DMS79 (cell line): ENCODE measurements at places on chromosomes 5 and 9.

- no peak for DNase-seq
Observed at GRCh38 chr9:108750661-108751215, 105.0 kb downstream of the ACTL7B start.

DNA sequence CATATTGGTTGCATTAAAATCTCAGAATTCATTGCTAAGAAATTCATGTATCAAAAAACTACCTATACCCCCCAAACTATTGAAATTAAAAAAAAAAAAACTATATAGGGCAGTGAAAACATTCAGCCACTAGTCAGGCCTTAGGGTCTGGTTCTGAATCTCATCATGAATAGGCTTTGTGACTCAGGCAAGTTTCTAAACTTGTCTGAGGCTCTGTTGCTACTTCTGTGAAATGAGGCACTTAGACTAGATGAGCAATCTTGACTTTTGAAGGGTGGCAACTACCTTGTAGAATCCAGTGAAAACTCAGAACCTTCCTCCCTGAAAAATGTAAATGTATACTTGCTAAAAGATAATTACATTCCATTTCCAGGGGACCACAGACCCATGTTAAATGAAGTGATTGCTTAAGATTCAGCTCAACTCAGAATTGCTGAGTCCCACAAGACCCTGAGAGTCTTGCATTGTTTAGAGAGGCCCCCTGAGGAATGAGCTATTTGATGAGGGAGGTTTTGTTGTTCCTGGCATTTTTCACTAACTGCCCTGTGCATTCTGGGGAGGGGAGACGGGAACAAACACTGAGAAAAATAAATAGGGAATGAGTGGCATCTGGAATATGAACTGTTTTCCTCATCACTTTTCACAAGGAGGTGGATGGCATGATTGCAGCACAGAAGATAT is 29.5 kb downstream of the RAI14 start:
- no peak for DNase-seq

DNA sequence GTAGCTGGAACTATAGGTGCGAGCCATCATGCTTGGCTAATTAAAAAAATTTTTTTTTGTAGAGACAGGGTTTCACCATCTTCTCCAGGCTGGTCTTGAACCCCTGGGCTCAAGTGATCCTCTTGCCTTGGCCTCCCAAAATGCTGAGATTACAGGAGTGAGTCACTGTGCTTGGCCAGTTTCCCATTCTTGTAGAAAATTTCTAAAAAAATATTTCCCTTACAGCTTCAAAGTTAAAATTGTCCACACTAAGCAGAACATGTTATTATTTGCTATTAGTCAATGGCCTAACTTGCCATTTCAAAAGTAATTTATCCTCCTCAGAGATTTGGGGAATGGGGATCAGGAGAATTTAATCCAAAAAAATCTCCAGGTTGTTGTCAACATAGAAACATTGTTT is 40.1 kb downstream of the SLC38A9 start:
- DNase-seq, result no peak

GRCh38 chr5:128470663-128471062 is 67.4 kb downstream of the FBN2 start:
- DNase-seq, result no peak

GRCh38 chr5:34436761-34437501 is 219.2 kb upstream of the RAI14 start:
- DNase-seq, result no peak

- DNase-seq, result no peak
Observed at GRCh38 chr5:159560088-159560487, 229.8 kb upstream of the IL12B start.

DNA sequence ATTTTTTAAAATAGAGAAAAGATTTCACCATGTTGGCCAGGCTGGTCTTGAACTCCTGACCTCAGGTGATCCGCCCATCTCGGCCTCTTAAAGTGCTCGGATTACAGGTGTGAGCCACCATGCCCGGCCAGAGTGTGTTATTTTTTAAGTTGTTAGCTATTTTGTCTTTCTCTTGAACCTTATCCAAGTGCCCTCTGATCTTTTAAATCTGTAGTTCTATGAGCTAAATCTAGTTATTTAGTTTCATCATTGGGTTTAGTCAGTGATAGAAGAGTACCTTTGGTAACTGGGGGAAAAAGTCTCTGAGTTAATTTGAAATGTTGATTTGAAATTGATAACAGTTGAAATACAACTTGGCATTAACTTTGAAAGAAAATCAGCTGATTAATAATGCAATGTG is 88.3 kb downstream of the NNT start:
- no peak for DNase-seq

DNA sequence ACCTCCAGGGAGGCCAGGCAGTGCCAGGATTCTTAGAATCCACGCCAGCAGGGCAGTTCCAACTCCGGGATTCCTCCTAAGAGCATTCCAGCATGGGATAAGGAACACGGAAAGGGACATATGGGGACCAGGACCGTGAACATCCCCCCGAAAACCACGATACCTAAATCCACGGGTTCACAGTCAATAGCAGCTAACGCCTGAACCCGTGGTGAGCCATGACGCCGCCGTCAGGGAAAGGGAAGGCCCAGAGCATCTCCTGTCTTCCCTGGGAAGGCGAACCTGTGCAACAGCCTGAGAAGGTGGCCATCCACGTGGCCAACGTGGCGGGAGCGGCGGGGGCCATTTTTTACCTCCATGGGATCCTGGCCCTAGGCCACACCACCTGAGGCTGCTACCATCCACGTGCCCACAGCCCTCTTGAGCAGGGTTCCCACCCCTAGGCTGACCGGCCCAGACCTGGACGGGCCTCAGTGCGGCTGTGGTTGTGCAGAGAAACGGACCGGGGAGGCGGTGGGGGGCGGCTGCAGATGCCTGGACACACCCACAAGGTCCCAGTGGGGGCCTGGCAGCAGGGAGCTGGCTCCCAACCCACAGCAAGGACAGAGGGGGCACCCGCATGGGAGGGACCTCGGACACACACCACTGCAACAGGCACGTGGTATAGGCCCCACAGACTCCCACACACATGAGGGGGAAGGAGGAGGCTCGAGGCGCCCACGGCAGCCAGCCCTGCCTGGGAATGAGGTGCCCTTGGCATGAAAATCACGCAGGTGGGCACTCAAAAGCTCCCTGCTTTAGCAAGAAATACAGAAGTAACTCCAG is 42.8 kb downstream of the SLC12A7 start:
- DNase-seq, result no peak

- DNase-seq, result no peak
Observed at GRCh38 chr5:161391016-161391415, 155.5 kb downstream of the GABRB2 start.

- DNase-seq, result no peak
Observed at GRCh38 chr5:166772770-166773169, 1518.7 kb upstream of the WWC1 start.

DNA sequence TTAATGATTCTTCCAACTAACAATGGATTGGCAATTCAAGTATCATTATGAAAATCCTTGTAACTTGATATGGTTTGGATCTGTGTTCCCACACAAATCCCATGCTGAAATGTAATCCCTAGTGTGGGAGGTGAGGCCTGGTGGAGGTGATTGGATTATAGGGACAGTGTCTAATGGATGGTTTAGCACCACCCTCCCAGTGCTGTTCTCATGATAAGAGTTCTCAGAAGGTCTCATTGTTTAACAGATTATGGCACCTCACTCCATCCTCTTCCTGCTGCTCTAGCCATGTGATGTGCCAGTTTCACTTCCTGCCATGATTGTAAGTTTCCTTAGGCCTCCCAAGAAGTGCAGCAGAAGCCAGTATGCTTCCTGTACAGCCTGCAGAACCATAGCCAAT is 1116.2 kb upstream of the EDIL3 start:
- DNase-seq, result no peak

GRCh38 chr9:71263451-71263850 is 142.0 kb upstream of the TRPM3 start:
- no peak for DNase-seq

DNA sequence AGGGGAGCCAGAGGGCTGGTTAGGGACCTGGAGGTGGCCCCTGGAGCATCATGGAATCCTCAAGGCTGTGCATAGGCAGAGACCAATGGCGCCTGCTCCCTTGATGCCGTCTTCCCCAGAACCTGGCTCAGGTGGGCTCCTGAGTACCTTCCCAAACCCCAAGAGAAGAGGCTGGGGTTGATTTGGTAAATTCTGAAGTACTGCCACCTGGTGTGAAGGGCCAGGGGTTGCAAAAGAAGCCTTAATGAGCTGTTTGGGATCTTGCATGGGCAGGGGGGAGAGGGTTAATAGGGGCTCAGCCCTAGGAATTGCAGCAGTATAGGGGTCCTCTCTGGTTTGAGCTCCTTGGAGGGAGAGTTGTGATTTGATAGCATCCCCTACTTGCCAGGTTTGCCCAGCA is 52.1 kb downstream of the CYSTM1 start:
- no peak for DNase-seq

DNA sequence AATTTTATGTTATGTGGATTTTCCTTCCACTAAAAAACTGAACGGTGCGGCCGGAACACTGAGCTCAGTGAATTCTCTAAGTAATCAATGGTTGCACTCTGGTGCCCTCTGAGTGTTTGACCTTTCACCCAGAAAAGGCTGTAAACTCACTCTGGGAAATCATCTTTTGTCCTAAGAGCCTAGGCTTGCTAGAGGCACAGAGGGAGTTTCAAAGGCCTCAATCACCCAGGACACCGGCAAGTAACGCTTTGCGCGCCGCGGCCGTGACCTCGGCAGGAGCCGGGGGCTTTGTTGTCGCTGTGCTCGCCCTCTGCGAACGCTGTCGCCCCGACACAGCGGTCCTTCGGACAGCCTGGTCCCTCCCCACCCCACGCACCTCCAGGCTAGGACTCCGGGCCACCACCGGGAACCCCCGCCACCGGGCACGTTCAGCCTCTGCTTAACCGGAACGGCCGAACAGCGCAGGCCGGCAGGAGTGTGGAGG is 703 bp downstream of the ISCA1 start:
- peak; percentile 3 for DNase-seq

GRCh38 chr5:178210686-178211085 is 6.4 kb downstream of the HNRNPAB start:
- DNase-seq, result no peak

- no peak for DNase-seq
Observed at GRCh38 chr5:1512541-1513291, 11.0 kb downstream of the LPCAT1 start.

GRCh38 chr5:135547590-135548254 is 12.0 kb upstream of the NEUROG1 start:
- peak; percentile 59 for DNase-seq

GRCh38 chr5:6162175-6162574 is 216.2 kb downstream of the MED10 start:
- DNase-seq, result no peak

GRCh38 chr9:133135146-133135745 is 14.2 kb upstream of the RALGDS start:
- DNase-seq, result peak; percentile 82

DNA sequence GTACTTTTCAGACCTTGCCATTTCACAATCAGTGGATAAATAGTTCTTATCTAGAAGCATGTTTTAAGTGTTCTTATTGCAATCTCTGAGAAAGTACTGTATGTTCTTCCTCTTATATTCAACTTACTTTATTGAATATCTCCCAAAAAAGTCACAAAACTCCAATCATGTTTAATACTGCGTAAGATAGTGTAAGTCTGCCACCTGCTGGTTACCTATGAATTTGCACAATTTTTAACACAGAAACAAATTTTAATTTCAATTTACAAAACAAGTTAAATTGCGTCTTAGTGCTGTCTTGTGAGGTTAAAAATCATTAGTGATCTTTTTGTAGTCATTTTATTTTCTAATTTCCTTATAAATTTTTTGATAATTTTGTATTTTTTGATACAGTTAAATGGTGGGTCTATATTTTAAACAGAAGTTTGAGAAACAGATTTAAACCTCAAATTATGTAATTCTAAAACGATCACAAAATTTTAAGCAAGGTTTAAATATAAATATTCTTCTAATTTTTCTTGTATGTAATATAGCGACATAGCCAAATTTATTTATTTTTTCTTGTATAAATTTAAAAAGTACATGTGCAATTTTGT is 115.8 kb downstream of the EMB start:
- no peak for DNase-seq

- DNase-seq, result no peak
Observed at GRCh38 chr5:42930934-42931333, 109.2 kb downstream of the ANXA2R start.

DNA sequence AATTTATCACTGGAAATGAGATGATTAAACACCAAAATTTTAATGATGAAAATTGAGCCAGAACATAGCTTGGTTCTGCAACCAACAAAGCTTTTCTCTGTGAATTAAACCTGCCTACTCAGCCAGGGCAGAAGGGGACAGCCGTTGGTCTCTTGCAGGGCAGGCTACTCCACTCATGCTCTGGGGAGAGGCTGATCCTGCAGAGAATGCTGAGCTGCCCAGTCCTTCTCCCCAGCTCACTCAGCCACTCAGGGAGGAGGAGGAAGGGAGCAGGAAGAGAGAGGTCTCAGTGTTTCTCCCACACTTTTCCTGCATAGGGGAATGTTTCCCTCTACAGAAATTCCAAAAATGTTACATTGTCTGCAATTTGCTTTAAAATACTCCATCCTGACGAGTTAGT is 40.4 kb upstream of the HMHB1 start:
- DNase-seq, result no peak

DNA sequence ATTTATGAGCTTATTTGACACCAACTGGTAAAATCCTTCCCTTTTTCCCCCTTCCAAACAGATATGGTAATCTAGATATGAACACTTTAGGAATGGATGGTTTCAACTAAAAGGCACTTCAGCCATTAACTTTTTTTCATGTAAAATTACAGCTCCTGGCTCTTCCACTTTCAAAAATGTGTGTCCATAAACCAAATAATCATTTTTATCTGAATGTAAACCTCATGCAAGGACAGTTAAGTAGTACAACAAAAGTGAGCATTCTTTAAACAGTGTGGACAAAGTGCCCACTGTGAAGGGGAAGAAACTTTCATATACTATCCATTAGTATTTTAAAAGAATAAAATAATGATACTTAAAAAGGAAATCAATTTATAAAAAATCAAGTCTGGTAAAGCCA is 17.2 kb downstream of the RAB14 start:
- DNase-seq, result no peak

GRCh38 chr5:157949520-157949919 is 90.6 kb upstream of the CLINT1 start:
- no peak for DNase-seq

GRCh38 chr5:172841-173251 is 18.4 kb upstream of the LRRC14B start:
- DNase-seq, result no peak
